ENCODE measurements at places on chromosomes 3 and 15.

DNA sequence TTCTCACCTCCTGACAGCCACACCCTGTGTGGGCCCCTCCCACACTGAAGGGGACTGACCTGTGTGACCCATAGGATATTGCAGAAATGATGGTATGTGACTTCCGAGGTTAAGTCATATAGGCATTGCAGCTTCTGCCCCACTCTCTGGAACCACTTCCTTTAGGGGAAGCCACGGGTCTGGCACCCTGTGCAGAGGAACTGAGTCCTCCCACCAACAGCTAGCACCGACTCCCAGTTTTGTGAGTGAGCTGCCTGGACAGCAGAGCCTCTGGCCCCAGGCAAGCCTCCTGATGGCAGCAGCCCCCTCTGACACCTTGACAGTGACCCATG lies 24.6 kb upstream of the SLC6A6 start:
- peak; percentile 33 for DNase-seq

DNA sequence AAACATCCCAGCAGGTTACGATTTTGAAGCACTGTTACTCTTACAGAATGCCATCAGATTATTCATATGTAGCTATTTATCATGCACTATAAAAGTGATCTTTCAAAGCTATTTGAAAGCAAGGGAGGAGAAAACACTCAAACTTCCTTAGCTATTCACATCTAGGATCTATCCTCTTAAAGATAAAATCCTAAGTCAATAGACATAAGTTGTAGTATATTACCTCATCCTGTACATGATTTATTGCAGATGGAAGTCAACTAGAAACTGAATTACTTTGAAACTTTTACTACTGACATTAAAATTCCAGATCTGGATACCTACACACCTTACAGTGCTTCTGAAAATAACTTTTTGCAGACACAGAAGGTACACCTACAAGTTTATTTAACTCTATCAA lies 197.2 kb downstream of the MEIS2 start:
- DNase-seq = no peak

- DNase-seq = no peak
Measured at GRCh38 chr3:152434142-152434541, 165.4 kb downstream of the MBNL1 start.

DNA sequence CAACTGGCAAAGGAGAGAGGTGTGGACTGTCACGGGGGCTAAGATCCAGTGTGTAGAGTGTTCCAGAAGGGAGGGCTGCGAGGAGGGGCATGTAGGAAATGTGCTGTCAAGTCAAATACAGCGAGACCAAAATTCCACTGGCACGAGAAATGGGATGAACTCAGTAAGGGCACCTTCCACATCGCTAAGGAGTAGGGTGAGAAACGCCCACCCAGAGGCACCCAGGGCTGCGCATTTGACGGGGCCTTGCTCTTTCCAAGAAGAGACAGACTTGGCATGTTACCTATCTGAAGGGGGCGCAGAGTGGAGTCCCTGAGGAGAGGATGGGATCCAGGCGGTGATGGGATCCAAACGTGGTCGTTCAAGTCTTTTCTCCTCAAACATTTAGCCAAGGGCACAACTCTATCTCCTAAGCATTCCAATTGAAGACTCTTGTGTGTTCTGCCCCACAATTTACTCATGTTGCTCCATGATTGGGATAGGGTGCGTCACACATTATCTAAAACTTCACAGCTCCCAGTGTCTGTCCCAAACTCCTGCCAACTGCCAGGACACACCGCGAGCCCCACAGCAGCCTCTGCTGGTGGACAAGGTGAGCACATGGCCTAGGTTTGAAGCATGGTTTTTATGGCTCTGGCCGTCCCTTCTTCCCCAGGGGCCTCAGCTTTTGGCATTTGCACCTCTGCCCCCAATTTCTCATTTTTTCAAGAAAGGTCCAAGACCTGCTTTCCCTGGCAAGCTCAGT lies 7.6 kb downstream of the SELENOS start:
- no peak for DNase-seq

GRCh38 chr3:97910931-97911351 lies 61.3 kb downstream of the RIOX2 start:
- DNase-seq = no peak

- DNase-seq = no peak
Measured at GRCh38 chr15:59994526-59994887, 9.6 kb upstream of the FOXB1 start.

DNA sequence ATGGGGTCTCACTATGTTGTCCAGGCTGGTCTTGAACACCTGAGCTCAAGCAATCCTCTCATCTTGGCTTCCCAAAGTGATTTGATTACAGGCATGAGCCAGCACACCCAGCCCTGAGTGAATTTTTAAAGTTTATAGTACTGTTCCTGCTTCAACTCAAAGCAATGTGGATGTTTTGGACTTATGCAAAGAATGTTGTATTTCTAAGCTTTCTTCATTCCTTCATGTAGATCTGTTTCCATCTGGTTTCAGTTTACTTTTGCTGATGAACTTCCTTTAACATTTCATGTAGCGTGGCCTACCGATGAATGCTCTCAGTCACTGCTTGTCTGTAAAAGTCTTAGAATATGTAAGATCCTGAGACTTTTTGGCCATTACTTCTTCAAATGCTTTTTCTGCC lies 23.2 kb downstream of the NRG4 start:
- DNase-seq = no peak

DNA sequence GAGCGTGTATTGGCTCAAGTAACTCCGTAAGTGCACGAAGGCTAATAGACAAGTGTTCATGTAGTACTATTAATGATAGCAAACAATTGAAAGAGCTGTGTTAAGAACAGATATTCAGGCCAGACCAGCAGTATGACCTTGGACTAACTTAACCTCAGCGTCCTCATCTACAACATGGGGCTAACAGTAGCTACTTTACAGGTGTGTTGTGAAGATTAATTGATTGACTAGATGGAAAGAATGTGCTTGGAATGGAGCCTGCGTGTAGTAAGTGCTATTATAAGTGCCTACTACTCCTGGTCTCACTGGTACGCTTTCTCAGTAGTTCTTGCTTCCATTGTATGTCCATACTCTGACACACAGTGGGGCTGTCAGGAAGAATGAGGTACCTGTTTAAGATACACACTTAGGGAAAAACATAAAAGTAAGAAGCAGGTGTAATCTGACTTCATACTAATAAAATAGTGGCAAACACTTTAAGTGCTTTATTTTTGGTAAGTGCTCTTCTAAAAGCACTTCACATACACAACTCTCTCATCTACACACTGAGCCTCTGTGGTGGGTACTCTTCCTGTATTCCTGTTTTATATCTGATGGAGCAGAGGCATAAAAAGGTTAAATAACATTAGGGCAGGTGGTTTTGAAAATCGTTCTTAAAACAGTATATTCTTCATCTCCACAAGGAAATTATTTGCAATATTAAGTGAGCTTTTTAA lies 24.3 kb upstream of the FBXL22 start:
- DNase-seq = no peak

- DNase-seq = no peak
Measured at GRCh38 chr15:60710656-60711055, 231.7 kb upstream of the ICE2 start.

Measured in GM19239 (cell line).